ENCODE measurements at places on chromosomes 16 and 17.

GRCh38 chr17:27216836-27217235, 77.1 kb upstream of the WSB1 start:
- DNase-seq = no peak

GRCh38 chr16:72430121-72430520, 258.2 kb upstream of the PMFBP1 start:
- DNase-seq = no peak

GRCh38 chr16:47134550-47134949, 9.2 kb downstream of the NETO2 start:
- no peak for DNase-seq

GRCh38 chr17:54781389-54781788, 119.3 kb upstream of the TOM1L1 start:
- DNase-seq = no peak

DNA sequence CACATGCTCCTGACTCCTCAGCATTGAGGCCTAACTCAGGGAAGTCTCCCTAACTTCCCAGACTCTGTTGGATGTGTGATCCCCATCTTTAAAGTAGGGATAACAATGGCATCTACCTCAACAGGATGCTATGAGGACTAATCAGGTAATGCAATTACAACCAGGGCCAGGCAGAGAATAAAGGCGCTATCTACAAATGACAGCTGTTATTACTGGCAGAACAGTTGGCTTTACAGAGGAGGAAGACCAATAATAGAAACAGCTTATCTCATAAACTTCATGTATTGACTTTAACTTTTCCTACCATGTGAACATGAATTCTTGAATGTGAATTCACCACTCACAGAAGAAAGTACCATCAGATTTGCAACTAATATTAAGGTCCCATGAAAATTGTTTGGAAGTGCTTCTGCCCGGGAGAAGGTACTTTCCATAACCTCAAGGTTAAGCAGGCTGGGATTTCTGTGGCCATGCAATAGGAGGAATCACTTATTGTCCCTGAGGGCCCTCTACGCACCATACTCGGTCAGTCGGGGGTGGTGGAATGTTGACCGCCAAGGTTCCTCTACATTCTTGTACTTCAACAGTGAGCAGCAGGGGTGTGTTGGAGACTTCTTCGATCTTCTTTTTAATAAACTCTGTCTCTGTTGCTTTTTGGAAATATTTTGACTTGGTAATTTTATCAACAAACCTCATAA, 22.6 kb upstream of the ERN1 start:
- no peak for DNase-seq

DNA sequence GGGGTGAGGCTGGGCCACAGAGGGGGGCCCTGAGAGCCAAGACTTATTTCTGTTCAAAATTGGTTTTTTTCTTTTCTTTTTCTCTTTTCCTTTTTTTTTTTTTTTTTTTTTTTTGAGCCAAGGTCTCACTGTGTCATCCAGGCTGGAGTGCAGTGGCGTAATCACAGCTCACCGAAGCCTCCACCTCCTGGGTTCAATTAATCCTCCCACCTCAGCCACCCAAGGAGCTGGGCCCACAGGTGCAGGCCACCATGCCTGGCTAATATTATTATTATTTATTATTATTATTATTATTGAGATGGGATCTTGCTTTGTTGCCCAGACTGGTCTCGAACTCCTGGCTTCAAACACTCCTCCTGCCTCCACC, 17.5 kb upstream of the CACNA1H start:
- no peak for DNase-seq

DNA sequence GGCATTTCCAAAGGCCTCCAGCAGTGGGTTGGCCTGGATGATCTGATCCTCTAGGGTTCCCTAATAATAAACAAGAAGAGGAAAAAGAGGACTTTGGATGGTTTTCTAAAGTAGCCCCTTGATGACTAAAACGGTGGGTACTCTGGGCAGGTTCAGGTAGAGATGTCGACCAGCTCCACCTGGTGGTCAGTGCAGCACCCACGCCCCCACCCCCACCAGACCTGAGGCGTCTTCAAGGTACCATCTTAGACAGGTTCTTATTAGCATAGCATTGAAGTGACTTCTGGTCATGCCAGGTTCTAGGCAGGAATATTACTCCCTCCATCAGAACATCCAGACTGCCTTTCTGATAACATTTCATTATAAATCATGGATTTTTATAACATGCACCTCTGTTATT, 15.0 kb downstream of the MYH13 start:
- no peak for DNase-seq

DNA sequence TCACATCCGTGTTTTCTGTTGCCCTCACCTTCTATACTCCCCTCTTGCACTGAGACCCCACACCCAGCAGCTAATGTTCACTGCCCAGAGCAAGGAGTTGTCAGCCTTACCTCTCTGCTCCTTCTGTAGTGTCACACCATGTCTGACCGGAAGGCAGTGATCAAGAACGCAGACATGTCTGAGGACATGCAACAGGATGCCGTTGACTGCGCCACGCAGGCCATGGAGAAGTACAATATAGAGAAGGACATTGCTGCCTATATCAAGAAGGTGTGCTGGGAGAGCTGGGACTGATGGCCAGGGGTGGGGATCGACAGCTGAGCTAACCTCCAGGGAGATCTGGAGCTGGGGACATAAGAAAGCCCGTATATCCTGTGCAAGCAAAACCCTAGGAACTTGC, 3.7 kb downstream of the DYNLL2 start:
- no peak for DNase-seq

DNA sequence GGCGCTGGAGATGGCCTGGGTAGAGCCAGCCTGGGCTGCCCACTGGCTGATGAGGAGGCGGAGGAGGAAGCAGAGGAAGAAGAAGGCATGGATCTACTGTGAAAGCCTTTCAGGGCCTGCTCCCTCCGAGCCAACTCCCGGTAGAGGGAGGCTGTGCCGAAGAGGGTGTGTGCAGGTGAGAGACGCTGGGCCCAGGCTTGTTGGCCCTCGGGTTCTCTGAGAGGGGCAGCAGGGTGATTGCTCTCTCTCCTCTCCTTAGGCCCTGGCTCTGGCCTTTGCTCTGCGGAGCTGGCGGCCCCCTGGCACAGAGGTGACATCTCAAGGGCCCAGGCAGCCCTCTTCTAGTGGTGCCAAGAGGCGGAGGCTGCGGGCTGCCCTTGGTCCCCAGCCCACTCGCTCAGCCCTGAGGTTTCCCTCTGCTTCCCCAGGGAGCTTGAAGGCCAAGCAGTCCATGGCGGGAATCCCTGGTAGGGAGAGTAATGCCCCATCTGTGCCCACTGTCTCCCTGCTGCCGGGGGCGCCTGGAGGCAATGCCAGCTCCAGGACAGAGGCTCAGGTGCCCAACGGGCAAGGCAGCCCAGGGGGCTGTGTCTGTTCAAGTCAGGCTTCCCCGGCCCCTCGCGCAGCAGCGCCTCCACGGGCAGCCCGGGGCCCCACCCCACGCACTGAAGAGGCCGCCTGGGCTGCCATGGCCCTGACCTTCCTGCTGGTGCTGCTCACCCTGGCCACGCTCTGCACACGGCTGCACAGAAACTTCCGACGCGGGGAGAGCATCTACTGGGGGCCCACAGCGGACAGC, 3.6 kb downstream of the TP53I13 start:
- peak; percentile 43 for DNase-seq

Data from retina (tissue), 1 donor.